ENCODE measurements at places on chromosomes 2 and 18.

- no peak for DNase-seq
Measured at GRCh38 chr2:168780669-168781071, 21.8 kb upstream of the NOSTRIN start.

- no peak for DNase-seq
Measured at GRCh38 chr2:74831693-74832530, 2.0 kb upstream of the HK2 start.

GRCh38 chr2:176589287-176589686, 320.0 kb downstream of the MTX2 start:
- DNase-seq: no peak

DNA sequence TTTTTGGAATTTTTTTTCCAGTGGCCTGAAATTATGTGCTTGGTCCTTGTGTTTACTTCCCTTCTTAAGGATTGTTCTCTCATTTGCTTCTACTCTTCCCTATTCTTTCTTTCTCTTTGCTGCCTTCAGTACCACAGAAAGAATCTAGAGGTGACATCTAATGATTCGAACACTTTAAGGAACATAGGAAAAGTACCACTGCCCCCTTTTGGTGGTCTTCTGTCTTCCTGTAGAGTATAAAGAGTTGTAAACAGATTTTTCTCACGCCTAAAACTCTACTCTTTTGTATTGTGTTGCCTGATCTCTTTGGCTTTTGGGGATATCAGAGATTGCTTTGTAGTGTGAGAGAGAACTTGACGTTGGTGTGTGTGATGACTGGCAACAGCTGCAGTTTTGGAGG, 7.0 kb upstream of the SCTR start:
- DNase-seq: no peak

DNA sequence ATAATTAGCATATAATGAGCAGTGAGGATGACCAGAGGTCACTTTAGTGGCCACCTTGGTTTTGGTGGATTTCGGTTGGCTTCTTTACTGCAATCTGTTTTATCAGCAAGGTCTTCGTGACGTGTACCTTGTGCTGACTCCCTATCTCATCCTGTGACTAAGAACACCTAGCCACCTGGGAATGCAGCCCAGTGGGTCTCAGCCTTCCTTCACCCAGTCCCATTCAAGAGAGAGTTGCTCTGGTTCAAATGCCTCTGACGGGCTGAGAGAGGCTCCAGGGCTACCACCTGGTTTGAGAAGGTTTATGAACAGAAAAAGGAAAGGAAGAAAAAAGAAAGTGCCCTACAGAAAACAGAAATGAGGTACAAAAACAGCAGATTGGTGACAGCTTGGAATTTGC, 738.7 kb downstream of the SOCS6 start:
- no peak for DNase-seq

DNA sequence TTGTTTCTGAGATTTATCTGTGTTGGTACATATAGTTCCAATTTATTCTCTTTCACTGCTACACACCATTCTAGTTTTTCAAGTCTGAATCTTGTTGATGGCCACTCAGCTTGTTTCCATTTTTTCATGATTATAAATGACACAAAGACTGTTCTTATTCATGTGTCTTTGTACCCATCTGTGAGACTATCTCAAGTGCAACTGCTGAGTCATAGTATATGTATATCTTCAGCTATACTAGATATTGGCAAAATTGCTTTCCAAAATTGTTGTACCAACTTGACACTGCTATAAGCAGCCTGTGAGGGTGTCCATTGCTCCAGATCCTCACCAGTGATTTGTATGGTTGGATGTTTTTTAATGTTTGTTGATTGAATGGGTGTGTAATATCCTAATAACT, 37.2 kb upstream of the RTN4 start:
- no peak for DNase-seq

DNA sequence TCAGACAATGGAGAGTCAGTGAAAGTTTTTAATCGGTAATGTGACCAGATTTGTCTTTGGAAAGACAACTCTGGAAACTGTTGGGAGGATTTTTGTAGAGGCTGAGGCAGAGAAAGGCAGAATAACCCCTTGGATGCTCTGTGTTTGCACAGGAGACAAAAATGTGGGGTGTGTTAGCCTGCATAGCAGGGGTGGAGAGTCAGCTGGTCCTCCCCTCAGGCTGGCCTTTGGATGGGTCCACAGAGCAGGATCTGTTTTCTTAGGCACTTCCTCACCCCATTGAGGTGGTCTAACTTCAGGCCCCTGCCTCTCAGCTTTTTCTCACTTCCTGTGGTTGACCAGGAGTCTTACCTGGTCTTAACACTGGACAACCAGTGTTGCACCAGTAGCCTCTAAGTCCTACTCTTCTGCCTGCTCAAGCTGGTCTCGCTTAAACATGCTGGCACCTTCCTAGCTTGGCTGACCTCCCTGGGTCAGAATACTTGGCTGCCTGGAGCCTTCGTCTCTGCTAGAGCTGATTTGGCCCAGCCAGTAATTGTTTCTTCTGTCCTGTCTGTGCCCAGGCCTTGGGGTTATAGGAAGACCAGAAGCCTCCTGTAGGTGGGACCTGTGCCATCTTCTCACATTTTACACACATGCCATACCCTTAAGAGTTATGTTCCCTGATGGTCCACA, 259.8 kb upstream of the RASGRP3 start:
- no peak for DNase-seq

- no peak for DNase-seq
Measured at GRCh38 chr2:70817284-70817954, 3.0 kb downstream of the CLEC4F start.

DNA sequence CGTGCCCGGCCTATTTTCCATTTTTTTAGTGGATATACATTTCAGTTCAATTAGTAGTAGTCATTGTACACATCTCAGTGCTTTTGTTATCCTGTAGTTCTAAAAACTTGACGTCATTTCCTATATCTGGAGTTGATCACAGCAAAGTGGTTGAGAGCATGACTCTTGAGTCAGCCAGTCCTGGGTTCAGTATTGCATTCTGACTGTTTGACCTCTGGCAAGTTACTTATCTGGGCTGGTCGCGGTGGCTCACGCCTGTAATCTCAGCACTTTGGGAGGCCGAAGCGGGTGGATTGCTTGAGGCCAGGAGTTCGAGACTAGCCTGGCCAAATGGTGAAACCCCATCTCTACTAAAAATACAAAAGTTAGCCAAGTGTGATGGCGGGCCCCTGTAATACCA, 50.4 kb upstream of the PPM1B start:
- DNase-seq: no peak

GRCh38 chr18:63150942-63151421, 168.6 kb downstream of the BCL2 start:
- no peak for DNase-seq

- DNase-seq: no peak
Measured at GRCh38 chr2:8496617-8497016, 185.2 kb upstream of the ID2 start.

DNA sequence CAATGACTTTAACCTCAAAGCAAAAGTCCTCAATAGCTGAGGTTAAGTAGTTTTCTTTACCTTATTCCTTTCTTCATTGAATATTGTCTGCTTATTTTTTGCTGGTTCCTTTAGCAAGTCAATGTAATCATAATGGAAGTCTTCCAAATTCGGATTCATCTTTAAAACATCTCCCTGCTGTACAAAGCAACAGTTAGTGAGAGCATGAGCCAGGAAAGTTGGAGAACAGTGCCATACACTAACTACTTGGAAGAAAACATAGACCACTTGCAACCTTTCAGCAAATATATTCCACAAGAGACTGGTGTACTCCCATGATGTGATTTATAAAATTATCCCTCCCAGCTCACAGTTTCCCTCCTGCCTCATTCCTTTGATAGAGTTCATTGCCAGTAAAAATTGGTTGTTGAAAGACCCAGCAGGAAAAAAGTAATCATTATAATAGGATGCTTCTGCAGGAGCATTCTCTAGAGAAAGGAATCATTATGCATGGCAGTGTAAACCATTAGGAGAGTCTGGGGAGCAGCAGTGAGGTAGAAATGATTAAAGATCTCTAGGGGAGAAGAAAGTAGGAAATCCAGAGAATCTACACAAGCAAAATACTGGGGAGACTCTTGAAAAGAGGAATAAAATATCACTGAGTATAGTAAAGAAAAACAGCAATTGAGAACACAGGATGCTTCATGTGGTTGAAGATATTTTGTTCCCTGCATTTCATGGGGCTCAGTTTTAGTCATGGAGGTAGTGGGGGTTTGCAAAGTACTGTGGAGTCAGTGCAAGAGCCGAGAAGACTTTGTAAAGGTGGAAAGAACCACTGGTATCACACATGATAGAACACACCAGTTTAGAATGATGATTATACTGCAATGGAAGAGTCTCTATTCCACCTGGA, 38.6 kb upstream of the TTN start:
- no peak for DNase-seq

- no peak for DNase-seq
Measured at GRCh38 chr2:119431155-119431975, at the start of gene TMEM37. Gene TMEM37 (plus strand): TSS chr2:119431854. CDS start chr2:119431904, 50 bp downstream.

GRCh38 chr18:58552057-58552461, 76.8 kb downstream of the ALPK2 start:
- DNase-seq: no peak

GRCh38 chr2:237213315-237214022, 127.8 kb downstream of the COPS8 start:
- DNase-seq: no peak

DNA sequence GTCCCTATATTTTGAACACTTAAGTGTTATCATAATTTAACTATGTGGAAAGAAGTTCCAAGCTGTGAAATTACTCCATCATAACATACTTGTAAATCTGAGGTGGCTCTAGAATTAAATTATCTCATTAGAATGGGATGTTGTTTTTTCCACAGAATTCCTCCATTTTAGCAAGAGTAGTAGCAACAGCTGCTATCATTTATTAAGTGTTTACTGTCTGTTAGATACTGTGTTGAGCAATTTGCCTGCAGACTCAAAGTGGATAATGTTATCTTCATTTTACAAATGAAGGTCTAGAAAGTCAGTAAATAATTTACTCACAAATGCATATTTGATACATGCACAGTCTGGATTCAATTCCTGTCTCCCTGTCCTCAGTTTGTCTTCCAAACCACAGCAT, 504.8 kb upstream of the NRP2 start:
- DNase-seq: no peak

- DNase-seq: no peak
Measured at GRCh38 chr2:222318712-222319585, 20.2 kb upstream of the PAX3 start.

- no peak for DNase-seq
Measured at GRCh38 chr18:77948567-77948966, 698.9 kb downstream of the GALR1 start.

DNA sequence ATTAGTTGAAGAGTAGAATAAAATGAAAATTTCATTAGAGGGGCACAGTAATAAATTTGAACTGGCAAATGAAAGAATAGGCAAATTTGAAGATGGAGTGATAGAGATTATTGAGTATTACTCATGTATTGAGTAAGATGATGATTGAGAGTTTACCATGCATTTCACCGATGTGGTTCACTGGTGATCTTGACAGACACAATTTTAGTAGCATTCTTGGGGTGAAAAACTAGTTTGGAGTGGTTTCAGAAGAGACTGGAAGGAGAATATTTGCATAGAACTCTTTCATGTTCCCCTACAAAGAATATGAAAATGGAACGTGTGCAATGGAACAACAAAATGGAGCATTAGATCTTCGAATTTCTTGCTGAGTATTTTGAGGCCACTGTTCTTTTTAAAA, 121.4 kb downstream of the ASXL3 start:
- DNase-seq: no peak

GRCh38 chr2:71558300-71559051, 105.1 kb downstream of the DYSF start:
- no peak for DNase-seq

DNA sequence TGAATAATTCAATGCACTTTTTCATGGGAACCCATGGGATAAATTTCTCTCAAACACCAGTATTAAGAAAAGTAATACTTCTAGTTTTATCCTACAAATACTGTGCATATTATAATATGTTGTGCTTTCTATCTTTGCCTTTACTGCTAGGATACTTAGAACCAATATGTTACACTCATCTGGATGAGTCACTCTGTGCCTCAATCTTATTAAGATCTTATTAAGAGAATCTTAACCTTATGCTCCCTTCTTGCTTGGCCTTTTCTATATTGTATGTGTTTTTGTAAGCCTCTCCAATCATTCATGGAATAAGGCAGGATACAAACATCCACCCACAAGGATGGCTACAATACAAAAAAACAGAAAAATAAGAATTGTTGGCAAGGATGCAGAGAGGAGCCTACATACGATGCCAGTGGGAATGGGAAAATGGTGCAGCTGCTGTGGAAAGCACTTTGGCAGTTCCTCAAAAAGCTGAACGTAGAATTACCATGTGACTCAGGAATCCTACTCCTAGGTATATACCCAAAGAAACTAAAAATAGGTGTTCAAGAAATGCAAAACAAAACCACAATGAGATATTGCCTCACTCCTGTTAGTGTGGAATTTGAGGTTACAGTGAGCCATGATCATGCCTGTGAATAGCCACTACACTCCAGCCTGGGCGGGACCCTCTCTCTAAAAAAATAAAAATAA, 10.7 kb upstream of the TWSG1 start:
- no peak for DNase-seq

GRCh38 chr2:84874381-84875212, 6.3 kb downstream of the TRABD2A start:
- DNase-seq: peak; percentile 73

- DNase-seq: no peak
Measured at GRCh38 chr2:233062946-233063268, 2.8 kb downstream of the INPP5D start.

- DNase-seq: no peak
Measured at GRCh38 chr2:238203973-238204683, 633 bp upstream of the ILKAP start.

DNA sequence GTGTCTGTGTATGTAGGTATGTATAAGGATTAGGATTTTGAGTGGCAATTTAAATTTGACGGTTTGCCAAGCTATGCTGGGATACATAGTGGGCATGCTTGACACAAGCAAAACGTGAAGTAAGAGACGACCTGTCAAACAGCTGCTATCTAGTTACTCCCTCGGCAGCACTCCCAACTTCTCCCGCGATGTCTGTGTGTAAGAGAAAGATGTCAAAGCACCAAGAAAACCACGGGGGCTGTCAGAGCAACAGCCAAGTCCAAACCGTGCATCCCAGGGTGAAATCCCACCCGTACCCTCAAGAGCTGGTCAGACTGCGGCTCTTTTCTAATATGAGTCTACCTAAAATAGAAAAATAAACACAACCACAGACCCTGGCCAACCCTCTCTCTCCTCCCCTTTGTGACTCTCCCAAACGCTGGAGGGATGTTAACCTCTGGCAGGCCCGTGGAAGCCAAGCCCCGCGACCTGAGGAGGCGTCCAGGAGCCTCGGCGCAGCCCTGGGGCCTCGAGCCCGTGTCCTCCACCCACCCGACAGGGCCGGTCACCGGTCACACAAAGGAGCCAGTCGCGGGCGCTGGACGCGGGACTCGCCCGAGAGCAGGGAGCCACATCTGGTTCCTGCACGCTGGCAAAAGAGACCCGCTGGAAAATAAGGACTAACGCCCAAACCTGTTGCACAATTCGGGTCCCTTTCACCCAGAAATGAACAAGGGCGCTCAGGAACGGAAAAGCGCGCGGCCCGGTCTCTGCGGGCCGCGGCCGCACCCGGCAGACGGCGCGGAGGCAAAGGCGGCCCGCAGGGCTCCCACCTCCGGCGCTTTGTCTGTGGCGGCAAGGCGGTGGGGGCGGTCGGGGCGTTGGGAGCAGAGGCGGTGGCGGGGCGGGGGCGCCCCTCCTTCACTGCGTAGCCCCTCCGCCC, 925 bp downstream of the SESTD1 start:
- peak; percentile 2 for DNase-seq
